ENCODE measurements at places on chromosomes 16 and 17.

- no peak for DNase-seq
Measured at GRCh38 chr16:58020628-58021521, 4.7 kb upstream of the MMP15 start.

DNA sequence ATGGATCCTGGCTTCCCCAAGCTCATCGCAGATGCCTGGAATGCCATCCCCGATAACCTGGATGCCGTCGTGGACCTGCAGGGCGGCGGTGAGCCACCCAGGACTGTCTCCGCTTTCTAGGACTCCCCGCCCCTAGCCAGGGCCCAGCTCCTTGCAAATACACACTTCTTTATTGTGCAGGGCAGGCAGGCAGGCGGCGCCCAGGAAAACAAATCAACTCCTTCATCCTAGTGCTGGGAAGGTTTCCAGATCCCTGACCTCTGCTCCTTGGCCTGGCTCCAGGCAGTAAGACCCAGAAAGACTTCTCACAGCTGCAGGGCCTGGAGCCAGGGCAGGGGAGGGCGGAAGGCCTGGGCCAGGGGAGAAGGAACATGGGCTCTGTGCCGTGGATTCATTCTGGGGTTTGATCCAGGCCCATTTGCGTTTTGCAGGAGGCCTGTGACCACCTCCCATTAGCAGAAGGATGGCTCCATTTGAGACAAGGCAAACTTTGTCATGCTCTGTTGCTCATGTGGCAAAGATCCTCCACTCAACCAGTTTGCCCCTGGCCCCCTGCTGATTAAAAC is 6.0 kb upstream of the LPCAT2 start:
- no peak for DNase-seq

- DNase-seq = no peak
Measured at GRCh38 chr16:78985716-78986605, 614.6 kb downstream of the MAF start.

DNA sequence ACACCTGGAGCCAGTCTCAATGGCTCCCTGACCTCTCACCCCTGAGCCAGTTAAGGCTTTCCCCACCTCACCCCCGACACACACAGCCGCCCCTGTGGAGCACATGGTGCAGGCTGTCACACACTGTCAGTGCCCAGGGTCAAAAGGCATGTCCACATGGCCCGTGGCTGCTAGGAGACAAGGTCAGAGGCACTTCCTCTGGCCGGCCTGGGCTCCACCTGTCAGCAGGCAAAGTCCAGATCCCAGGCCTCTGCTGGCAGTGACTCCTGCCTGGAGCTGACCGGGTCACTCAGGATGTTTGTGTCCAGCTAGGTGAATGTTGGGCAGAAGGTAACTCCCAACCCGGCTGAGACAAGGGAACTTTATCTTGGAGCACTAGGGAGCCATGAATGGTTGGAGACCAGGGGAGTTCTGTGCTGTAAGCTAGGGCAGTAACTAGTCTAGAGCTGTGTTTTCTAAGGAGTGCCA is 6.0 kb downstream of the SREBF1 start:
- DNase-seq = no peak

DNA sequence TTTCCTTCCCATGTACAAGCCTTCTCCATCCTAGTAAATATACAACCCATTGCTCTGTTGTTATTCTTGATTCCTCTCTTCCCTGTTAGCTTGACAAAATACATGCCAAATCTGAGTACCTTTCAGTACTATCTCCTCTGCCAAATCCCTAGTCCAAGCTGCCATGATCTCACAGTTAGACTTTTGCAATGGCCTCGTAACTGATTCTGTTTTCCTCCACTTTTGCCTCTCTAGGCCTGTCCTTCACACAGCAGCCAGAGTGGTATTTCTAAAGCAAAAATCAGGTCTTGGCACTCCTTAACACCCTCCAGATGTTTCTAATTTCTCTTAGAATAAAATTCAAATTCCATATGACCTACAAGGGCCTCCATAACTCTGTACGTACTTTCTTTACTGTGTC is 153.0 kb upstream of the RBL2 start:
- DNase-seq = no peak

DNA sequence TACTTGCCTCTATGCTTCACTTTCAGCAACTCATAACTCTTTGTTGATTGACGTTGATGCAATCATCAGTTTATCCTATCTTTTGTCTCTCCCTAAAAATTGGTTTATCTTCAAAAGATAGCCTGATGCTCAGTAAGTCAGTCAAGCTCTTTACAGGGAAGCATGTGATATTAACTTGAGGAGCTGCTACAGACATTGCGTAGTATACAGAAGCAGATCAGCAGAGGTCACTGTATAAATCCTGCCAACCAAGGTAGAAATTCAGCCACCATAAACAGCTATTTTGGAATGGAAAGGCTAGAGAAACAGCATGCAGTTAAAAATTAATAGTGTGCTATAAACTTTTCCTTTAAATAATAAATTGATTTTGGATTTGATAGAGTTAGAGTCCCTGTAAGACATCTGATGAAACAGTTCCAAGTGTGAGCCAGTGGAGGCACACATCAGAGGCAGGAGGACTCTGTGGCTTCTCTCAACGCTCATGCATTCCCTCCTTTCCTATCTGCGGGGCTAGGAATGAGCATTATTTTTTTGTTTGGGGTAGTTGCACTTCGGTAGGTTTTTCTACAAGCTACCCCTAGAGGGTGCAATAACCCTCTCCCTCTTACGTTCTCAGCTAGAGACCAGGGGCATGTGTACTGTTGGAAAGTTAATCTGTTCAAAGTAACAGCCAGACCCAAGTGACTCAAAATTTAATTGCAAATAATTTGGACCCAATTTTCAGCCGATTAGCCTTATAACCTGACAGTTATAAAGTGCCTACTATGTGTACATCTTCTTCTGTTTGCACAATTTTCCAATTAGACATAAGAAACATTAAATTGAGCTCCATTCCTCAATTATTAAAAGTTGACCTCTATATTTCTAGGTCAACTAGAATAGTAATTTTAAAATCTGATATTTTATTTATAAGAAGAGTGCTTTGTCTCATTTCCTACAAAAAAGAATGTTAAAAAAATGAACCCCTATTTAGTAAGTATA is 647.7 kb upstream of the SOX9 start:
- peak; percentile 52 for DNase-seq

GRCh38 chr17:8062435-8062806 is 23.6 kb downstream of the ALOX15B start:
- DNase-seq = no peak

DNA sequence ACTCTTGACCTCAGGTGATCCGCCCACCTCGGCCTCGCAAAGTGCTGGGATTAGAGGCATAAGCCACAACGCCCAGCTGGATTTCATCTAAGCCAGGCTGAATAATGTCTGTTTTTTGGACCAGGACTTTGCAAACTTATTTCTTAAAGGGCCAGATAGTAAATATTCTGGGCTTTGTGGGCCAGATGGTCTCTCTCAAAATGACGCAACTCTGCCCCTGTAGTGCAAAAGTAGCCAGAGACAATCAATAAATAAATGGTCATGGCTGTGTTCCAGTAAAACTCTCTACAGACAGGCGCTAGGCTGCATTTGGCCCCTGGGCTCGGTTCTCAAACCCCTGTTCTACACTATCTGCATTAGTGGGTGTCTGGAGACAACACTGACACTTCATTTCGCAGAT is 121.9 kb upstream of the CDH13 start:
- DNase-seq = no peak

Data from NCI-H1048 (cell line).